ENCODE measurements at places on chromosomes 12 and 14.

GRCh38 chr12:89236748-89237383 lies 115.4 kb downstream of the DUSP6 start:
- H3K27ac ChIP-seq = no peak overlapping the region
- no peaks in the 10 kb centered on the region for H3K36me3 ChIP-seq
- H3K4me1 ChIP-seq = peaks cover 16% of the 10 kb centered on the region
- no peaks in the 10 kb centered on the region for H3K27me3 ChIP-seq
- DNase-seq = no peak
- H3K4me3 ChIP-seq = no peak overlapping the region

- peak within 1 kb of the TSS; percentile 98 for H3K4me3 ChIP-seq
- DNase-seq = peak; percentile 93
- H3K27me3 ChIP-seq = no peaks in the 10 kb centered on the region
- peaks cover 11% of the 10 kb centered on the region for H3K36me3 ChIP-seq
These were observed at the start of gene GABARAPL1 for GRCh38 chr12:10212739-10213131. GABARAPL1 (plus strand) TSS chr12:10212877; CDS start chr12:10213130, 253 bp downstream.

DNA sequence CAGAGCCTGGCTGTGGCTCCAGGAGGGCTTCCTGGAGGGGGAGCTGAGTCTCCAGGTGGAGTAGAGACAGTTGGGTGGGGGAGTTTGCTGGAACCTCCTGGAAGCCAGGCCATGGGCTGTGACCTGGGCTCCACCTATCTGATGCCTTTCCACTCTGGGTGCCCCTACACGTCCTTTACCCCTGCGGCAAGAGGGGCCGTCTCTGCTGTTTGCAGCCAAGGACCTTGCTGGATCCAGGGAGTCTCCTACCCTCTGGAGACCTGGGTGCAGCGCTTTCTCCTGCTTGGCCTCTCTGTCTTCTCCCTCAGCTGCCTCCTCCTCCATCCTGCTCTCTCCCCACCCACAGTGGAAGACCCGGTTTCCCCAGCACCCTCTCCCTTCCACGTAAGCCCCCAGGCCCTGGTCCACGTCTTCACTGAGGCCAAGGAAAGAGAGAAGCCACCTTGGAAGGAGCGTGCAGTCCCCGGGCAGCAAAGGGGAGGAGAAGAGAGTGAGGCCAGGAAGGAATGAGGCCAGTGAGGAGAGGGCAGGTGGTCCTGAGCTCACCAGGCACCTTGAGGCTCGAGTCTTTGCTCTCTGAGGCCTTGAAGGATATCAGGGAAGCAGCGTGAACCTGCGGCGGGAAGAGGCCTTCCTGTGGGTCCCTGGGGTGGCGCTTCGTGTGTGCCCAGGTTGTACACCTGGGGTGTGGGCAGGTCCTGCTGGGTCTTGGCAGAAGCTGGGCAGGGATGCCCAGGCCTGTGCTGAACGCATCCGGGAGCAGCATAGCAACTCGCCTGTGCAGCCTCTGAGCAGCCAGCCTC lies 294.3 kb upstream of the RTL1 start:
- H3K27me3 ChIP-seq = no peaks in the 10 kb centered on the region
- peak; percentile 50 for DNase-seq
- no peak overlapping the region for H3K27ac ChIP-seq
- H3K4me1 ChIP-seq = no peaks in the 10 kb centered on the region

GRCh38 chr14:72629534-72629933 lies 264.4 kb downstream of the DPF3 start:
- H3K36me3 ChIP-seq = no peaks in the 10 kb centered on the region
- H3K27ac ChIP-seq = no peak overlapping the region
- H3K27me3 ChIP-seq = no peaks in the 10 kb centered on the region
- no peak overlapping the region for H3K4me3 ChIP-seq
- peaks cover 9% of the 10 kb centered on the region for H3K4me1 ChIP-seq

DNA sequence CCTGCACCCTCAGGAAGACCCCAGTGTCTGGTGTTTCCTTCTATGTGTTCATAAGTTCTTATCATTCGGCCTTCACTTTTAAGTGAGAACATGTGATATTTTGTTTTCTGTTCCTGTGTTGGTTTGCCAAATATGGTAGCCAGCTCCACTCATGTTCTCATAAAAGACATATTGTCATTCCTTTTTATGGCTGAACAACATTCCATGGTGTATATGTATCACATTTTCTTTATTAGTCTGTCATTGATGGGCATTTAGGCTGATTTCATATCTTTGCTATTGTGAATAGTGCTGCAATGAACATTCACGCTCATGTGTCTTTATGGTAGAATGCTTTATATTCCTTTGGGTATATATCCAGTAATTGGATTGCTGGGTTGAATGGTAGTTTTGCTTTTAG lies 645.1 kb downstream of the SLC16A7 start:
- H3K27me3 ChIP-seq = no peaks in the 10 kb centered on the region
- H3K4me3 ChIP-seq = no peak overlapping the region

DNA sequence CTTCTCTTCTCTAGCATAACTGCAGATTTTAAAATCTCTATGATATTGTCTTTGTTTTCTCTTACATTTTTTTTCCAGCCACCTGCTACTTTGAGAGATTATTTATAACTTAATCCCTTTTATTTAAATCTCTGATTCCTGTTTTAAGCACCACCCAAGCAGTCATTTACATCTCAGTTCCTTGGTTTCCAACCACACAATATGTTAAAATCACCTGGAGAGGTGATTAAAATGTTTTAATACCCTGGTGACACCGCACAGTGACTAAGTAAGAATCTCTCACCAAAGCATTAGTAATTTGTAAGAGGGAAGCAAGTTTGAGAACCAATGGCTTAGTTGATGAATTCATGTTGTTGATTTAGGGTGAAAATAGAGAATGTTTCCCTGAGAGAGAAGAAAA lies 849.8 kb downstream of the TMTC2 start:
- no peak overlapping the region for H3K4me3 ChIP-seq
- no peaks in the 10 kb centered on the region for H3K4me1 ChIP-seq
- no peak overlapping the region for H3K27ac ChIP-seq
- no peaks in the 10 kb centered on the region for H3K27me3 ChIP-seq
- no peak for DNase-seq

DNA sequence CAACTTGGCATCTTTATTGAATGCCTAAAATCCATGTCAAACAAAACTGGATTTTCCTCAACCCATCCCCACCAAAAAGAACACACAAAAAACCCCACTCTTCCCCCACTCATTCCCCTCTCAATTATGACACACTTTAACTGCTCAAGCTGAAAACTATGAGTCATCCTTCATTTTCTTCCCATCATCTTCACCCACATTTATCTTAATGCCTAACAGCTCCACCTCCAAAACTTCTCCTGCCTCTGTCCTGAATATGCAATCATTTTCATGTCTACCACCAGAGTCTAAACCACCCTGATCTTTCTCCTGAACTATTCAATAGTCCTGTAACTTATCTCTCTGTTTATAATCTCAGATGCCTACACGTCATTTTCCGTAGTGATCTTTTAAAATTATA lies 239.7 kb downstream of the BCAT1 start:
- no peak overlapping the region for H3K27ac ChIP-seq
- H3K27me3 ChIP-seq = no peaks in the 10 kb centered on the region
- H3K4me3 ChIP-seq = no peak overlapping the region
- H3K4me1 ChIP-seq = no peaks in the 10 kb centered on the region
- no peaks in the 10 kb centered on the region for H3K36me3 ChIP-seq

DNA sequence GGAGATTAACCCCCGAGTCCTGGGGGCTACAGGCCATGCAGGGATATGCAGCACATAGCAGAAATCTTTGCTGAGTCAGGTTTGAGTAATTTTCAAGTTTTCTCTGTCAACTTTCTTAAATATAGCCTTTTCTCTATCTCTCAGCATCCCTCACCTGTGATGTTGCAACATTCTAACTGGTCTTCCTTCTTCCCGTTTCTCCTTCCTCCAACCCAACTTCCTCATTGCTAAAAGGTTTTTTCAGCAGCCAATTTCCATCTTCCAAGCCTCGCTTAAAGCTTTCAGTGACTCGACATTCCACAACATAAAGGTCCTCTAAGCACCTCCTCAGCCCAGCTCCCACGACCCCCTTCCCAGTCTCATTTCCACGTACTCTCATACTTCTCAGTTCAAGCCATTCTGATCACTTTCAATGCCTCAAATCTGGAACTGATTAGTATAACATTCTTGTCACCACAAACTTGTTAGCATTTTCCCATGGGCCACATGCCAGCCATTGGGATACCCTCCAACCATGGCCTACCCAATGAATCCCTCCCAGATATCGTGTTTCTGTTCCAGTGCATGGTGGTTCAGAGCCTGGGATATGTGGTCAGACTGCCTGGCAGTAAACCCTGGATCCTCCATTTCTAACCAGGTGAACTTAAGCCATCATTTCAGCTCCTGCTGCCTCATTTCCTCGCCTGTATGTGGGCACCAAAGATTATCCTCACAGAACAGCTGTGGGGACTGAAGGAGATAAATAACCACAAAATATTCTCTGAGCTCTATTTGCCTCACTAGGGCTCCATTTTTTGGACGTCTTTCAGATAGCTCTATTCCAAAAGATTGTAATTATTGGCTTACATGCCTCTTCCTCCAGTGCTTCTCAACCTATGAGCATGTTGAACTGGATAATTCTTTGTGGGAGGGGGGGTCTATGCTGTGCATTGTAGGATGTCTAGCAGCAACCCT lies 65.8 kb downstream of the KCNK10 start:
- no peaks in the 10 kb centered on the region for H3K4me1 ChIP-seq
- H3K4me3 ChIP-seq = no peak overlapping the region
- H3K36me3 ChIP-seq = no peaks in the 10 kb centered on the region
- no peaks in the 10 kb centered on the region for H3K27me3 ChIP-seq

GRCh38 chr12:75742048-75742447 lies 230.6 kb upstream of the KRR1 start:
- no peaks in the 10 kb centered on the region for H3K27me3 ChIP-seq
- no peak for DNase-seq
- no peak overlapping the region for H3K4me3 ChIP-seq
- H3K27ac ChIP-seq = no peak overlapping the region
- H3K36me3 ChIP-seq = no peaks in the 10 kb centered on the region

GRCh38 chr12:15933751-15934150 lies 22.6 kb downstream of the DERA start:
- no peak overlapping the region for H3K27ac ChIP-seq
- DNase-seq = no peak
- no peak overlapping the region for H3K4me3 ChIP-seq
- H3K36me3 ChIP-seq = no peaks in the 10 kb centered on the region
- no peaks in the 10 kb centered on the region for H3K27me3 ChIP-seq

DNA sequence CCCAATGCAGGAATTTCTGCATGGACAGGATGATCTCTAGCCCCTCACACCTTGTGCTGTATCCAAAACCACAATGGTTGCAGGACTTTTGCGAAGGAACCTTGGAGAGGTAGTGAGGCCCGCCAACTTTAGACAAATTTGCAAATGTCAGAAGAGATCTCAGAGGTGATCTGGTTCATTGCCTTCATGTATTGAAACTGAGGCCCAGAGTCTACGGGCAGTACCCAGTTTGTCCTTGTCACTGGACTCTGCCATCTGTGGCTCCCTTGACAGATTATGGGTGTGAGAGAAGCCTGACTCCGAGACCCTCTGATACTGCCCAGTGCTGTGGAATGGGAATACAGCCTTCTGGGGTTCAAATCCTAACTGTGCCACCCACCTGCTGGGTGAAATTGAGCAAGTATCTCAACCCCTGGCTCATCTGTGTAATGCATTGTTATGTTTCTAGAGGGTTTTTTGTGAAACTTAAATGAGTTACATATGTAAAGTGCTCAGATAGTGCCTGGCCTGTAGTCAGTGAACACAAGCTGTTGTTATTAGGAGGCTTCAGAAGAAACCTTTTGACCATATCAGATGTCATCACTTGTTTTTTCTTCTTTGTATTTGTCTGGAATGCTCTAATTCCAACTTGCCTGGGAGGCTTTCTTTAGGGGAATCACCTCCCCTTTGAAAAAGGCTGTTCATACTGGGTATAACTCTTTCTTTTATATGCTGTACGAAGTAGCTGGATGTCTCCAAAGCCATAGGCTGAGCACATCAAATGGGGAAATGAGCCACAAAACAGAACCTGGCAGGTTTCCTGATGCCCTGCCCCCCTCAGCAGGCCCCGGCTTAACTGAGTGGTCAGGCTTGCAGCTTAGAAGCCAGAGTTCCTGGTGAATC lies 71.4 kb upstream of the SRSF5 start:
- H3K27me3 ChIP-seq = no peaks in the 10 kb centered on the region
- H3K27ac ChIP-seq = peak overlapping the region; percentile 72
- H3K36me3 ChIP-seq = no peaks in the 10 kb centered on the region
- no peak overlapping the region for H3K4me3 ChIP-seq
- H3K4me1 ChIP-seq = no peaks in the 10 kb centered on the region
- no peak for DNase-seq

DNA sequence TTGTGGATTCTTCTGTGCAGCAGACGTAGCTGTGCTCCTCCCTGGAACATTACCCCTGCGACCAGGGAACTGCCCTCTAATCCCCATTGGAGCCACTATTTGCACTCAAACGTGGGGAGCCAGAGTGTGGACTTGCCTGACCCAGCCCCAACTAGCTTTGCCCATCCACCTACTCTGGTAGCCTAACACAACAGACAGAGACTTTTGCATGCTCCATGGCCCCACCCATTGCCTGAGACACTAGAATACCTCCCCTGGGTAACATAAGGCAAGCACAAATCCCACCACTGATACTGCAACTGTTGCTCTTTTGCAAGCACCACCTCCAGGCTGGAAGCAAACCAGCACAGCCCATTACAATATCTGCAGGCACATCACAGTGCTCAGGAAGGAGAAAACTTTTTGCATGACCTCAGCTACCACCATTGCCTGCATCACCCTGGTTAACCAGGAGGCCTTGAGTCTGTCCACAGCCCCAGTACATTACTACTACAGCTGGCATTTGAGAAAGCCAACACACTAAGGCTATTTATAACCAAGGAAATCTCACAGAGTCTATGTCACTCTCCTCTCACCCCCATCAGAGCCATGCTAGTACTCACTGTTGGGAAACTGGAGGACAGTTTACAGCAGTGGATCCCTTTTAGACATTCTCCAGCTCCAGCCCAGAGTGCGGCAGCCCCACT lies 15.0 kb downstream of the CEP128 start:
- no peaks in the 10 kb centered on the region for H3K36me3 ChIP-seq
- no peaks in the 10 kb centered on the region for H3K4me1 ChIP-seq
- no peak overlapping the region for H3K4me3 ChIP-seq
- no peak for DNase-seq
- no peaks in the 10 kb centered on the region for H3K27me3 ChIP-seq
- no peak overlapping the region for H3K27ac ChIP-seq

DNA sequence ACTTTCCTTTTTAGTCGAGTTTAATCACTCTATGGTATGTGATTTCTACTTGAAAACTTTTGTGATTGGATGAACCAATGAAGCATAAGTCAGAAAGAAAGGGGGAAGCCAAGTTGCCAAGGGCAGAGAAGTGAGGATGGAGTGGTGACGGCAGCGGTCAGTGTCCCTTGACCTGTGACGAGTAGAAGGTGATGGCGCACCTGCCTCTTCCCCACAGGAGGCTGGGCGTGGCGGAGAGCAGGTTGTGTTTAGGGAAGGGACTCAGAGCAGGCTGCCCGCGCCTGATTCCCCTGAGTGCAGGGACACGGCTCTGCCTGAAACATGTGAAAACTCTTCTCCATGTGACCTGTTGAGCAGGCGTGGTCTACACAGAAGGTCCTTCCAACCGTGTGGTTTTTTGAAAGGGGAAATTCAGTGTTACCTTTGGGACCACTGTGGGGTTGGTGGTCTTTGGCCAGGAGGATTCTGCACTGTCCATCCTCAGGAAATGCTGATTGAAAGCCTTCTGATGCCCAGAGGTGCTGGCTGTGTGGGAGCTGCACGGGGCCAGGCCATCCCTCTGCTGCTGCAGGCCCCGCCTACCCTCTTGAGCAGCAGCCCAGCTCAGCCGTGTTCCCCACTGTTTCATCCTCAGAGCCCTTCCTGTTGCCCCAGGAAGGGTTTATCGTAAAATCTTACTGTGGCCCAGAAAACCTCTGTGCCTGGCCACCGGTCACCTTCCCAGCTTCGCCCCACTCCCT lies 23.5 kb upstream of the AMN start:
- no peak for DNase-seq
- H3K27me3 ChIP-seq = no peaks in the 10 kb centered on the region
- no peak overlapping the region for H3K27ac ChIP-seq
- no peaks in the 10 kb centered on the region for H3K4me1 ChIP-seq
- H3K36me3 ChIP-seq = no peaks in the 10 kb centered on the region

Measured in right atrium auricular region (tissue), 2 donors.